ENCODE measurements at places on chromosomes 7 and 10. TPM values are rescaled to one million over a fixed set of nuclear protein-coding genes. Genes with fewer than 3 reads are reported as not detected.

GRCh38 chr10:131820626-131821025, 80.2 kb upstream of the PPP2R2D start:
- no peak for DNase-seq

DNA sequence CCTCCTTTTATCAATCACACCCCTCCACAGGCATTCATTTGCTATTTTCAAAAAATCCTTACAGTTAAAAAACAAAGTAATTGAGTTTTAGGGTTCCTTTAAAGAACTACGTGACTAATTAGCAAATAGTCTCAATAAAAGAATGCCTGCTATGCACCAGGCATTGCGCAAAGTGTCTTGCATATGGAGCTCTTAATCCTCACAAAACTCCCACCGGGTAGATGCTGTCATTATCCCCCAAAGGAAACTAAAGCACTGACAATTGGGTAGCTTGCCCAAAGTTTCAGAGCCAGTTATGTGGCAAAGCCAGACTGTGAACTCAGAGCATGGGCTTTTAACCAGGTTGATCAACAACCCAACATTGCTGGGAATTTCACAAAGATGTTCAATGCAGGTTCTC, 305.7 kb downstream of the ELMO1 start:
- no peak for DNase-seq

DNA sequence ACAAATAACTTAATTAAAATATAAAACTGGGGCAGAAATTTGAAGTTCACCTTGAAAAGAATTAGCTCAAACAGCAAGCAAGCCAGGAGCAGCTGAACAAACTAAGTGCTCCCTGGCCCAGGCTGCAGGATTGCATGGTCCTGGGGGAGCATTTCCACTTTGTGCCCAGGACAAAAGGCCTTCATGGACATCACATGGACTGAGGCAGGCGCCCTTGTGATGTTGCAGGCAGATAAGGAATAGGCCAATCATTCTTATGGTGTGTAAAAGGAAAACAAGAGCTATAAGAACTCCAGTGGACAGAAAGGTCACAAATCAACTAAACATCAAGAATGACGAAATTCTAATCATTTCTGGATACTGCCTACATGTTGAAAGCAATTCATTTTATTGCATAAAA, 17.5 kb upstream of the TECTB start:
- DNase-seq = no peak

- DNase-seq = no peak
Observed at GRCh38 chr7:106629516-106629915, 31.4 kb downstream of the CCDC71L start.

DNA sequence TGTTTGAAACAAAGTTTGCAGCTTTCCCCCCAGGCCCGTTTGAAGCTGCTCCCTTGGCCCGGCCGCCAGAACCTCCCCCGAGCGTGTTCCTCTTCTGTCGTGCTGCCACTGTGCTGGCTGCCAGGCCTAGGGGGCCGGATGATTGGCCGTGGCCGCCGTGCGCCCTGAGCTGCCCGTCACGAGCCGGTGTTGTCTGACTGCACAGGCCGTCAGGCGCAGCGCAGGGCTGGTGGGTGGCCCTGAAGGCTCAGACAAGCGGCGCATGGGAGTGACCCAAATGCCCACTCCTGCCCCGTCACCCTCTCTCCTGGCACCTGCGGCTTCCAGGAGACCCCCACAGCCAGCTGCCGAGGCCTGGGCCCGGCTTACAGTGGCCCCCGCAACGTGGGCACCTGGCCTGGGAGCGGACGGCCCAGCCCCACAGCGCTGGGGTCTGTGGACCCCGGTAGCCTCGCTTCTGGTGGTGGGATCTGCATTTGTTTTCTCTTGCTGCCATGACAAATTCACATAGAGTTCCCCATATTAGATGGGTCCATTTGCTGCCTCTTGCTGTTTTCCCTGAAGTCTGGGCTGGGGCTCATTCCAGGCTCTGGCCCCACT, 13.1 kb downstream of the JAKMIP3 start:
- no peak for DNase-seq

DNA sequence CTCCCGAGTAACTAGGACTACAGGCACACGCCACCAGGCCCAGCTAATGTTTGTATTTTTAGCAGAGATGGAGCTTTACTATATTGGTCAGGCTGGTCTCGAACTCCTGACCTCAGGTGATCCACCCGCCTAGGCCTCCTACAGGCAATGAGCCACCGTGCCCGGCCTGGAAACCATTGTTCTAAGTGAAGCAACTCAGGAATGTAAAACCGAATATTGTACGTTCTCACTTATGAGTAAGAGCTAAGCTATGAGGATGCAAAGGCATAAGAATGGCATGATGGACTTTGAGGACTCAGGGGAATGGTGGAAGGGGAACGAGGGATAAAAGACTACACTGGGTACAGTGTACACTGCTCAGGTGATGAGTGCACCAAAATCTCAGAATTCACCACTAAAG, 235.1 kb upstream of the AUTS2 start:
- no peak for DNase-seq

DNA sequence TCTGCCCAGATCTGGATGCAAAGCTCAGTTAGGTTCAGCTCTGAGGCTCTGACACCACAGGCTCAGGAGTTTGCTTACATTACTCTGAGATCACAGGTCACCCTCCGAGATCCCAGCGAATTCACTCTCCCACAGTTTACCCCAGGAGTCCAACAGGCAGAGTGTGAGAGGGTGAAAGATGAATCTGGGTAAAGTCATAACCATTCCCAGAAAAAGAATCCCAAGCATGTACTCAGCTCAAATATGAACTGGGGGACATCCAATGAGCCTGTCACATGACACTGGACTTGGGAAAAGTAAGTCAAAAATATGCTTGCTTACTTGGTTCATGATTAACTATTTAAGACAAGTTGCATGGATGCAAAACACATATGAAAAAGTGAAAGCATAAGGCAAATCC, 110.3 kb upstream of the ARID5B start:
- no peak for DNase-seq

DNA sequence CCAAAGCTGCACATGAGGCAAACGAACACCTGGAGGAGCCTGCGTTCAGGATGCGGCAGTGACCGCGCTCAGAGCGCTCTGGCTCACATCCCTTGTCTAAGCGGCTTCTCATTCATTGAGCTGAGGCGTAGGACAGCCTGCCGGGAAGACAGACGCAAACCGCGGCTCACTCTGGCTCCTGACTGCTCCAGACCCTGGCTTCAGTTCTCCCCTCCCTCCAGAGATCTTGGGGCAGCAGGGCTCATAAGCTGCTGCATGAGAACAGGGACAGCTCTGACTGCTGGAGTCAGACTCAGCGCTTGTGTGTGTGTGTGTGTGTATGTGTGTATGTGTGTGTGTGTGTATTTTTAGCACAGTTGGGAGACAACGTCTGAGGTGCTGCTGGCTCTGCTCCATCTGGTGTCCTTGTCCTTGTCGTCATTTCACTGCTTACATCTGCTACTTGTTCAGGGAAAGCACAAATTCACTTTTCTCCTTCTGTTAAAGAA, 15.8 kb upstream of the LYZL2 start:
- DNase-seq = no peak

DNA sequence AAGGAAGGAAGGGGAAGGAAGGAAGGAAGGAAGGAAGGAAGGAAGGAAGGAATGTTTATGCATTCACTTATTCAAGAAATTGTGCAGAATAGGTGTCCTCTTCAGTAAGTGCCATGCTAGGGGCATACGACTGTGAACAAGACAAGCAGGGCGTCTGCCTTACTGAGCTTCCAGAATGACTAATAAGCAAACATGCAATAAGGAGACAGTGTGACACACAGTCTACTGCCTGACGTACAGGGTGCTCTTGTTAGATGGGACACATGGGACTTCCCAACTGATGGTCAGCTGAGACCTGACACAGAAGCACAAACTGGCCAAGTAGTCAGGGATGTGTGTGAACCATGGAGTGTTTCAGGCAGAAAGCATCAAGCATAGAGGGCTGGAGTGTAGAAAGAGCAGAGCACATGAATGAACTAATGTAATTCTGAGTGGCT, 18.2 kb downstream of the DNAJC12 start:
- no peak for DNase-seq

- no peak for DNase-seq
Observed at GRCh38 chr7:1611708-1612241, 41.9 kb upstream of the PSMG3 start.

DNA sequence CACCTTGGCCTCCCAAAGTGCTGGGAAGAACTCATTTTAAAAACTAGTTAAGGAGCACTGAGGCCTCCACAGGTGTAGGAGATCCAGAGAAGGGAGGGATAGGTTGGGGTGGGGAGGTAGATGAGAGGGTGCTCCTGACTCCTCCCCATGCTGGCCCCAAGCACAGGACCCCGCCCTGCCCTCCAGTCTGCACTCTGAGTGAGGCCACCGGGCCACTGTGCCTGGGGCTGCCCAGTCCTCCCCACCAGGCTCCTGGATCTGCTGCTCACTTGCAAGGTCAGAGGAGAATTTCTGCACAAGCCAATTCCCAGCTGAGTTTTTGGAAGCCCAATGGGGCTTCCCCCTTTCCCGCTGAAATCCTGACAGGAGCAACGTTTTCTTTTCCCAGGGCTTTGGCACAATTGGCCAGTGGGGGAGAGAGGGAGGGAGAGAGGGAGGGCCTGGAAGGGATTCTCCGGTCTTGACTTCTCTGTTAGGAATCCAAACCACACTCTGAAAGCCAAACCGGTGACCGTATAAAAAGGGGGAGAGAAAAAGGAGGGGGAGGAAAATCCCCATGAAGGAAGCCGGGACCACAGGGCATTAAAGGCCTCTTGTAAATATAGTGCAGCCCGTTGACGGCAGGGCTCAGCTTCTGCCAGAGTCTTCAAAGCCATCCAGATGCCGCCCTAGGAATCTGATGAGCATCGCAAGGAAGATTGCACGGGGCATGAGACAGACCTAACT, 116.2 kb downstream of the SH3PXD2A start:
- no peak for DNase-seq

NUDT13 gene
- 3.3 TPM for total RNA-seq

CTAGE6 gene
- total RNA-seq = 1.8 TPM

GPR15LG gene
- not detected for total RNA-seq

AGBL3 gene
- total RNA-seq = 4.1 TPM

NKX2-3 gene
- not detected for total RNA-seq

TMEM225B gene
- 2.6 TPM for total RNA-seq

FAM24B gene
- 14.3 TPM for total RNA-seq

PTF1A gene
- not detected for total RNA-seq
